Activated T-cell treated with anti-CD3 and anti-CD28 coated beads, Interleukin-2, amount 50 U/mL, for 72 hours (primary cell): ENCODE measurements at places on chromosomes 3 and 15. TPM values are rescaled to one million over a fixed set of nuclear protein-coding genes. Genes with fewer than 3 reads are reported as not detected.

DNA sequence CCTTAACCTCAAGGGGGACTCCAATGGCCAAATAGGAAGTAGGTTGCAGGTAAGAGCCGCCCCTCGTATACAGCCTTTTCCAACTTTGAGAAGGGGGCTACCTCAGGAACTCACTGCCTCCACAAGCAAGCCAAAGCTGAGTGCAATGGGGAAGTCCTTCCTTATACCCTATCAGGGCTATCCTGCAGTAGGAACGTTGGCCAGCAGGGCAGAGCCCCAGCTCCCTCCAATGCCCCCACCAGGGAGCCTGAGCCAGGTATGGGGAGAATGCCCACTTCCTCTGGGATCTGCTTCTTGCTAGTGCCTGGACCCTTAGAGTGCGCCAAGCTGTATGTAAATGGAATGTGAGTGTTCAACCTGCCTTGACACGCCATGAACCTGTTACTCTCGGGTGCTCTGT is 16.3 kb downstream of the CACNA2D2 start:
- H3K27ac ChIP-seq: no peak overlapping the region
- peaks cover 22% of the 10 kb centered on the region for H3K4me1 ChIP-seq
- no peaks in the 10 kb centered on the region for H3K27me3 ChIP-seq
- no peak overlapping the region for H3K4me3 ChIP-seq
- no peak for DNase-seq

DNA sequence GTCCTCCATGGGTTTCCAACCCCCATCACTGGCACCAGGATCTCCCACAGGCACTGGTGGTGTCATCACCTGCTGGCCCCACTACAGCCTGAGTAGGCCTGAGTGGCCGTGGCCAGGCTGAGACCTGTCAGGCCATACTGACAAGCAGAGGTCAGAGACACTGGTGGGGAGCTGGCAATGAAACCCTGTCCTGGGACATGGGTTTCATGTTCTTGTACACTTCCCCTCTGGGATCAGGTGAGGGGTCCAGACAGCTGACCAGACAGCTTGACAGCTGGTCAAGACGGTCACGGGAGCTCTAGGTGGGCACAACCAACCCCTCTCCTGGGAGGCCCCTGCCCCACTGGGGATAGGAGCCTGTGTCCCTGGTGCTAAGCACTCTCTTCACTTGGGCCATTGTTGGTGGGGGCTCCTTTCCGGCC is 13.1 kb downstream of the ZBTB47 start:
- H3K4me3 ChIP-seq: no peak overlapping the region
- no peaks in the 10 kb centered on the region for H3K36me3 ChIP-seq
- H3K27me3 ChIP-seq: no peaks in the 10 kb centered on the region
- H3K4me1 ChIP-seq: no peaks in the 10 kb centered on the region
- no peak for DNase-seq

DNA sequence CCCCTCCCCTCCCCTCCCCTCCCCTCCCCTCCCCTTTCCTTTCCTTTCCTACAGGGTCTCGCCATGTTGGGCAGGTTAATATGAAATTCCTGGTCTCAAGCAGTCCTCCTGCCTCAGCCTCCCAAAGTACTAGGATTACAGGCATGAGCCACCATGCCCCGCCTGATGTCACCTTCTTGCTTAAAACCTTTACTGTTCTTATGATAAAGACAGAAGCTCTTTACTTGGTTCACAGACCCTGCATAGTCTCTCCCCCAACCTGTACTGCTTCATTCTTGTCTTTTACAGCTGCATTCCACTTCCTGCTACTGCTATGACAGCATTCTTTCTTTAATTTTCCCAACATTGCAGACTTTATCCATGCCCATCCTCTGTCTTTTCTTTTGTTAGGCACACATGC is 20.8 kb downstream of the MED12L start:
- no peak overlapping the region for H3K4me3 ChIP-seq
- no peaks in the 10 kb centered on the region for H3K4me1 ChIP-seq
- H3K27me3 ChIP-seq: peaks cover 6% of the 10 kb centered on the region
- H3K36me3 ChIP-seq: no peaks in the 10 kb centered on the region
- H3K27ac ChIP-seq: no peak overlapping the region

Gene SMCO1
- total RNA-seq: not detected

Gene GOLGA8O
- total RNA-seq: 1.3 TPM

- peaks cover 50% of the 10 kb centered on the region for H3K4me1 ChIP-seq
- H3K4me3 ChIP-seq: no peak overlapping the region
- H3K27me3 ChIP-seq: no peaks in the 10 kb centered on the region
- H3K36me3 ChIP-seq: peaks cover 3% of the 10 kb centered on the region
These were observed 16.4 kb downstream of the GPR160 start for GRCh38 chr3:170054204-170054603.

GRCh38 chr3:47579875-47580274 is 1.2 kb upstream of the CSPG5 start:
- H3K4me3 ChIP-seq: peak overlapping the region; percentile 18
- H3K27me3 ChIP-seq: peaks cover 29% of the 10 kb centered on the region
- no peaks in the 10 kb centered on the region for H3K4me1 ChIP-seq
- no peaks in the 10 kb centered on the region for H3K36me3 ChIP-seq
